ENCODE measurements at places on chromosomes 1 and 21.

- DNase-seq, result no peak
Observed at GRCh38 chr1:82161700-82162141, 361.0 kb downstream of the ADGRL2 start.

GRCh38 chr1:88224906-88225305, 459.2 kb upstream of the PKN2 start:
- no peak for DNase-seq

DNA sequence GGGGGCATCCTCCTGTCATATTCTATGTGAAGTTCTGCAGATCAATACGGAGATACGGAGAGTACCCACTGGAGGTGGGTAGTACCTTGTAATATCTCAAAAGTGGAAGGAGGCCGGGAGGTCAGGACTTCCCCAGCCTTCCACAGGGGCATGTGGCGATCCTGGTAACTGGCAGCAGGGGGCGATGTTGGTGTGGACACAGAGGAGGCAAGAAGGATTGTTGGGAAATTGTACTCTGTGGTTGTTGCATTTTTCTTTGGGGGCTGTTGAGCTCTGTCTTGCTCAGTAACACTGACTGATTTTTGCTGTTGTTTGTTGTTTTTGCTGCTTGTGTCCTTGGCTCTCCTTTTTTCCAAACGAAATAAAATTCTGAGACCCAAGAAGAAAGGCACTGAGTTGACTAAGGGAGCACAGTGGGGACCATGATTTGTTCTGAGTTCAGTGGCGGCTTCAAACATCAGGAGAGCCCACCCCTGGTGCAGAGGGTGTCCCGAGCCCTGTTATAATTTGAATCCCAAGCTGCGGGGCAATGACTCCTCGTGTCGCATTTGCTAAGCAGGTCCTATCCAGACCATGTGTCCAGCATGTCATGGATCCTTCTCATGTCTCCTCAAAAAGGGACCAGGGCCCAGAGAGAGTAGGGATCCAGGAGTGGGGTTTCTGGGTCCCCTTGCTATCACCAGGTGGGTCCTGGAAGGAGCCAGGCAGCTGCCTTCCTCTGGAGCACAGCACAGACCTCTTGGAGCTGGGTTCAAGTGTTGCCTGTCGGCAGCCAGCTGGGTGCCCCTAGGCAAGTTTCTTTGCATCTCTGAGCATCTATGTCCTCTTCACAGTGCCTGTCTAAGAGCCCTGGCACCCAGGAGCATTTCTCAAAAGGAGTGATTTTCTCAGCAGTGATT, 22.8 kb downstream of the LHX4 start:
- peak; percentile 14 for DNase-seq

- no peak for DNase-seq
Observed at GRCh38 chr1:216804111-216804510, 80.9 kb upstream of the ESRRG start.

GRCh38 chr1:220905650-220906560, 26.7 kb downstream of the HLX start:
- no peak for DNase-seq

DNA sequence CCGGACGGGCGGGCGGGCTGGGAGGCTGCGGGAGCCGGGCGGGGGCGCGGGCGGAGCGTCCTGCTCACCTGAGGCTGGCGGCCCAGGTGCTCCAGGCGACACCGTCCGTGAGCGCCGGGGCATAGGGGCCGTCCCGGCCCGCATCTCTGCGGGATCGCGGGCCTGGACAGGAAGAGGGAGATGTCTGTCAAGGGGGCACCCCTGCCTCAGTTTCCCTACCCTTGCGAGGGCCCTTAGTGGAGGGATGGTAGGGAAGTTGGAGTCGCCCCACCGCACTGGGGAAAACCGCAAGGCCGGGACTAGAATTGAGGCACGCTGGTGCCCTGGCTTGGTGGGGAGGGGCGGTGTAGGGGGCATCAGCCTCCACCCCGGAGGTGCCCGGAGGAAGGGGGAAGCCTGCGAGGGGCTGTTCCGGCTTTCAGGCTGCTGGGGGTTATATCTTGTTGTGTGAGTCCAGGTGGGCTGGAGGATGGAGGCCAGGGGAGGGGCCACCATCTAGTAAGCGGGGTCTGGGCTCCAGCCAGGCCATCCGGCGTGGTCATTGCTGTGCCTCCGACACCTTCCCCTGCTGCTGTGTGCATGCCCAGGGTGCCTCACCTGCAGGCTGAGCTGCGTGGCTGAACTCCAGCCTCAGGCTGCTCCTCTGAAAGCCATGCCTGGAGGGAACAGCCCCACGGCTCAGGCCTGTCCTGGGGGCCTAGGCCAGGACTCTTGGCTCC, 580 bp downstream of the VWA1 start:
- DNase-seq, result no peak

- no peak for DNase-seq
Observed at GRCh38 chr1:206814716-206815341, 42.5 kb upstream of the IL10 start.

- no peak for DNase-seq
Observed at GRCh38 chr1:228329887-228330286, 76.7 kb downstream of the TRIM11 start.

DNA sequence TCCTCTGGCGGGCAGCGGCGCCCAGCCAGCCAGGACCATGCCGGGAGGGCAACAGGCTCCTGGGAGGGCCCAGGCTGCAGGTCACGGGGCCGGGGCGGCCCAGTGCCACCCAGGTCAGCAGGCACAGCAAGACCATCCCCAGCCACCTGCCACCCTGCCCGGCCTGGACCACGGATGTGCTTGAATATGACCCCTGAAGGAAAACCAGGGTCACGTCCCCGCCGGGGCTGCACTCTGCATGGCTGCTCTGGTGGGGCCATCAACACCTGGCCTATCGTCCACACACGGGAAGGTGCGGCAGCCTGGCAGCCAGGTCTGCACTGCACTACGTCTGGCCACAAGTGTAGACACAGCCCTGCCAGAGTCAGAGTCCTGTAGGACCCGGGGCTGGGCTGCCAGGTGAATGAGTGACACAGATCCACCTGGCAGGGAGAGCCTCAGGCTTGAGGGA, 6.9 kb downstream of the WNT9A start:
- DNase-seq, result no peak

GRCh38 chr1:201377611-201378092, at the start of gene TNNT2:
Gene TNNT2, minus strand, starts transcription at chr1:201377680. Its CDS starts 4,426 bp downstream, at chr1:201373254.
- no peak for DNase-seq

DNA sequence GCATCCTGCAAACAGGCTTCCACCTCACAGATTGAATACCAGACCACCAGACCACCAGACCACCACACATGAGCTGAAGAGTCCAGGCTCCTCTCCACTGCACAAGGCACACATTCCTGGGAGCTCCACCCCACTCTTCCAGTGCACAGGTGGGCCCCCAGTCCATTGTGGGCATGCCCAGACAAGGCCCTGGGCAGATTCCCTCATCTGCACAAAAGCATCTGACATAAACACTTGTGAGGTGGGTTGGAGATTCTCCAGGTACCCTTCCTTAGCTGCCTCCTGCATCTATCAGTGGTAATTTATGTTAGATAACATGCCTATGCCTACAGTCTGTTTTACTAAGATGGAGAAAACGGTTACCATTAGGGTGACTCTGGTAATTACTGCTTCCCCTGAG, 11.6 kb upstream of the CTBS start:
- no peak for DNase-seq

GRCh38 chr1:223775054-223775453, 62.7 kb downstream of the CAPN2 start:
- DNase-seq, result no peak

GRCh38 chr21:34640858-34641257, 25.9 kb upstream of the RCAN1 start:
- DNase-seq, result no peak

DNA sequence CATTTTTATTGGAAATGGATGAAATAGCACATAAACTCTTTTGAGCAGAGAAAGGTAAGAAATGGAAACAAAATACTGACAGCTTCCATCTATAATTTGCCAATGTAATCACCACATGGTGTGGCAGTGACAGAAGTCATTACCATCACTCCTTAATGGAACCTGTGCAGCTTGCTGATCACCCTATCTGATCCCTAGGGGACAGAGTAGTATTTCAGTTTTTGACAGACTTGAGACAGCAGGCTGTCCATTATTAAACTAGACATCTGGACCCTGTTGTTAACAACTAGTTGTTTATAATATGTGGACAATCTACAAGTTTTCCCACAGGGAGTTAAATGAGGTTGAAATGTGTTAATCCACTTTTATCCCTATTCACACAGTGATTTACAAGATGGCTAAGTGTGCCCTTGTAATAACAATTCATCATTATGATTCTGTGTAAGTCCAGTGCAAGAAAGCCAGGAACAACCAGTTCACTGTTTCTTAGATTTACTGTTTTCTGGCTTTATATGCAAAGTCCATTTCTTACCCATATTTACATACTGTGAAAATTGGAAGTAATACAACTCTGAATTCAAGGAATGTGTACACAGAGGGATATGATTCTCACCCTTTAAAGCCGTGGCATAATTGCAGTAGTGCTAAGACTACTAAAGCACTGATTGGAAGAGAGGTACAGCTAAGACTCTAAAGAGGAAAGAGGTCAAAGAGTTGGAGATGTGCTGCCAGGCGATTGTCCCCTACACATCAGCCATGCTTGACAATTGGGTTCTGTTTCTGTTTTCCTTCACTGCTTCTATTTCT, 9.1 kb downstream of the KCNT2 start:
- no peak for DNase-seq

DNA sequence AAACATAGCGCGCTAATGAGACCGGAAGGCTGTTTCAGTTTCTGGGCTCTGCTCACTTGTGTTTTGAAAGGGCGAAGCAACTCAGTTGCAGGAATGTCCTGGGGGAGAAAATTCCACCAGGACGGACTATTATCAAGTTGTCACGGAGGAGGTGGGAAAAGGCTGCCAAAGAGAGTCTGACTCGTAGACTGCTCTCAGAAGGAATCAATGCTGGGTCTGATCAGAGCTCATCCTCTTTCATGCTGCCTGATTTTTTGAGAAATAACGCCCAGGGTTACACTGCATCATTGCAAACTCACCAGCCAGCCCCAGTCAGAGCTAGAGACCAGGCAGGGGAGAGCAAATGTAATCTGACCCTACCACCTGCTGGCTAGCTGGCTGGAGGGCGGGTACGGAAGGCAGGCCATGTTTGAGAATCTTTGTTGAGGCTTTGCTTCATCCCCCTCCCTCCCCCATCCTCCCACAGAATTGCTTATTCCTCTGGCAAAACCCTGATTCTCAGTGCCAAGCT, 36.4 kb upstream of the BCL9 start:
- DNase-seq, result no peak

DNA sequence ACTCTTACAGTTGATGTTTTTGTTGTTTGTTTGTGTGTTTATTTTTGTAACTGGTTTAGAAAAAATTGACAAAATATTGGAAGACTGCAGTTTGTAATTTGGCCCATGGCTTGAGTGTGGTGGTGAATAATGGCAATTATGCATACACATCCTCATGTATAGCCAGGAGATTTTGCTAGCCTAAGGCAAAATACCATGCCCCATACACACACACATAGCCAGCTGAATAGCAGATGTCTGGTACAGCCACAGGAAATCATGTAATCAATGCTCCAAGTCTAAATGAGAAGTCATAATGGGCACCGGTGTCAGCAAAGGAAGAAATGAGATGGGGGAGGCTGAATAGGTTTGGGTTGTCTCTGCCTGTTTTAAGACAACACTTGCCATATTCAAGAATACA, 135.2 kb upstream of the COA6 start:
- no peak for DNase-seq

DNA sequence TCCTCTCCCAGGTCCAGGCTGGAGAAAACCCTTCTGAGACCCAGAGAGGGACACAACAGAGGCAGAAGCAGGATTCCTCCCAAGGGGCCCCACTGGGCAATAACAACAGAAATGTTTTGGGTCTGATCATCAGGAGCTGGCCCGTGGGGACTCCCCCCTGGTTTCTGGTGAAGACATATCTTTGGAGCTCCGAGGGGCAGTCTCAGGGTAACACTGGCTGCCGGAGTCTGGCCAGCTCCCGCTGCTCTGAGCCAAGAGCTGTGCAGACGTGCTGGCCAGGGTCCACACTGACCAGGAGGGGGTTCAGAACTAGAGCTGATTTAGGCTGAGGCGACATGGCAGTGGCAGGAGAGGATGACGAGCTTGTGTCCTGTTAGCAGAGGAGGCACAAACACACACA, 13.1 kb downstream of the ECE1 start:
- DNase-seq, result no peak

All from midbrain (tissue), 1 donor.